Fibroblast of the conjunctiva (primary cell): ENCODE measurements at places on chromosomes 3 and 15.

GRCh38 chr3:20608054-20608738 lies 422.2 kb upstream of the SGO1 start:
- DNase-seq = no peak

- peak; percentile 55 for DNase-seq
Observed at GRCh38 chr15:98779463-98780071, 131.2 kb downstream of the IGF1R start.

GRCh38 chr3:8607234-8608040 lies 37.2 kb downstream of the SSUH2 start:
- DNase-seq = peak; percentile 64

- no peak for DNase-seq
Observed at GRCh38 chr3:116870379-116870778, 160.8 kb downstream of the TUSC7 start.

- peak; percentile 46 for DNase-seq
Observed at GRCh38 chr3:186540221-186540834, 3.9 kb downstream of the CRYGS start.

DNA sequence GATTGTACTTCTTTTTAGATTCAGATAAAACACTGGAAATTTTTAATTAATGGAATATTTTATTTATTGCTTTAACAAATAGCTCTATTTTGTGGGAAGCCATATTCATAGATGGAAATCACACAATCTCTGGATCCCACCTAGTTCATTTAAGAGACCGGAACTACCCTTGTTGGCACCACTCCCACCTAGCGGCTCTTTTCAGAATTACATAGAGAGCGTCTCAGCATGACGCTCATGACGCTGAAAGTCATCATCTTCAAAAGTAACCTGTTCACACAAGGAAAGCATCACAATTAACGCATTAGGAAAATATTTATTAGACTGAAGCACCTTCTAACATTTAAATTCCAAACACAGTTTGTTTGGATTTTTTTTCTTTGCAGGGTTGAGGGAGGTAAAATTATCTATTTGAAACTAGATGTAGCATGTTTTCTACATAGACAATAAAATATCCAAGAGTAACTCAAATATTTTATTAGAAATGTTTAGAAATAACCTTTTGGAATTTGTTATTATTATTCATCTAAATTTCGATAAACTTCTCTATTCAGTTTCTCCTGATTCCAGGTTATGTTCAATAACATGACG lies 214.9 kb upstream of the ARRDC4 start:
- DNase-seq = no peak

DNA sequence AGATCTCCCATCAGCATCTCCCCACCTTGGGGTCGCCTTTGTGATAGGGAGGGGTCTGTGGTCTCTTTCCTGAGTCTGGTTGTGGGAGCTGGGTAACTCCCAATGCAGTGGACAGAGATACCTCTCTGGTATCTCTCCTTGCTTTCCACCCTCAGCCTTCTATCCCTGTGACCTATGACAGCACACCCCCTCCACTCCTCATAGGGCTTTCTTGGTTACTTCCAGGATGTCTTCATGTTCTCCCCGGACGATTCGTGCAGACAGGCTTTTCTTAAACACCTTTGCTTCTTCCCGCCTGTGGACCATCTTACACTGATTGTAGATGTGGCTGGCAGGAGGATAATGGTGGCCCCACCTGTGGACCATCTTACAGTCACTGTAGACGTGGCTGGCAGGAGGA lies 14.2 kb upstream of the NRROS start:
- DNase-seq = no peak

DNA sequence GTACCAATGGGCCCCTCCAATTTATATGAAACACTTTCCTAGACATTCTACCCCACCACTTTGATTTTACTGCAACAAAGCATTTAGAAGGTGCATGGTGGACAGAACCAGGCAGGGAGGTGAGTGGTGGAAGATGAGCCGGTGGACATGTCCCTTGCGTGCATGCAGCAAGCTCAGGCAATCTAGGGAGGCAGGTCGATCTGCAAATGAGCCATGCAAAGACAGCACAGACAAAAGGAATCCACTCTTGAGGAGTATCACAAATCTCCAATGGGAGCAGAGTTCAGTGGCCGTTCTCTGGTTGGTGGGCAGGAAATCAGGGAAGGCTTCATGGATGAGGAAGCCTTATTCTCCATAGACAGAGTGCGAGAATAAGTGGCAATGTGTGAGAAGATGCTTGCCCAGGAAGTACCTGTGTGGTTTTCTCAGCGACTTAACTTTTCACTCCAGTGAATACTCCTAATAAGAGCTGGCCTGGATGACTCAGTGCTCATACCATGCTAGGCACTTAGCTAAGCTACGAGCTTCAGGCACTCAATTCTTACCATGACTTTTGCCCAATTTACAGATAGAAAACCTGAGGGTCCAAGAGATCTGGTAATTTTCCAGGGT lies 152.5 kb downstream of the FOXP1 start:
- no peak for DNase-seq

GRCh38 chr3:127135241-127136023 lies 57.5 kb upstream of the PRR23E start:
- DNase-seq = no peak
